Activated CD8-positive, alpha-beta T cell treated with anti-CD3 and anti-CD28 coated beads, Interleukin-2, amount 10 ng/mL, durations not matched to agents 7 days and 5 days (primary cell): ENCODE measurements at places on chromosomes 4 and X. TPM values are rescaled to one million over a fixed set of nuclear protein-coding genes. Genes with fewer than 3 reads are reported as not detected.

DNA sequence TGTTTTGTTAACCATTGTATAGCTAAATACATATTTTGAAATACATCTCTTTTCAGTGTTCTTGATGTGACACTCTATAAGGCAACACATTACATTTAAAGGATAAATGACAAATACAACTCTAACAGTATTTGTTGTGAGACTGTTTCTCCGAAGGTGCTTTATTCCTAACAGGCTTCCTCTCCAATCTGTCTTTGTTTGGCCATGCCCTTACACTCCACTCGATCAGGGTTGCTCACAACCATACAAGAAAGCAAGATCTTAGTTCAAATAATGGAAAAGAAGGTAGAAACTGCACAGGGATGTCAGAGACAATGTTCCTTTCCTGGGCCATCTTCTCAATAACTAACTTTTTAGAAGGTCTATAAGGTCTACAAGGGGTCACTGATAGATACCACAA, 36.5 kb downstream of the AMMECR1 start:
- DNase-seq = no peak
- no peaks in the 10 kb centered on the region for H3K27me3 ChIP-seq
- peaks cover 2% of the 10 kb centered on the region for H3K4me1 ChIP-seq
- no peak overlapping the region for H3K4me3 ChIP-seq
- peaks cover 7% of the 10 kb centered on the region for H3K36me3 ChIP-seq
- H3K27ac ChIP-seq = no peak overlapping the region

DNA sequence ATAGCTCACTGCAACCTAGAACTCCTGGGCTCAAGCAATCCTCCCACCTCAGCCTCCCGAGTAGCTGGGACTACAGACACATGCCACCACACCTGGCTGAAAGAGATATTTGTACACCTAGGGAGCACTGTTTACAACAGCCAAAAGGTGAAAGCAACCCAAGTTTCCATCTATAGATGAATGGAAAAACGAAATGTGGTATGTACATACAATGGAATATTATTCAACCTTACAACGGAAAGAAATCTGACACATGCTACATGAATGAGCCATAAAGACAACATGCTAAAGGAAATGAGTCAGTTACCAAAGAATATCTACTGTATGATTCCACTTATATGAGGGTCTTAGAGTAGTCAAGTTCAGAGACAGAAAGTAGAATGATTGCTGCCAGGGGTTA, 52.2 kb downstream of the ABCG2 start:
- no peak for DNase-seq
- no peak overlapping the region for H3K4me3 ChIP-seq
- no peak overlapping the region for H3K27ac ChIP-seq

DNA sequence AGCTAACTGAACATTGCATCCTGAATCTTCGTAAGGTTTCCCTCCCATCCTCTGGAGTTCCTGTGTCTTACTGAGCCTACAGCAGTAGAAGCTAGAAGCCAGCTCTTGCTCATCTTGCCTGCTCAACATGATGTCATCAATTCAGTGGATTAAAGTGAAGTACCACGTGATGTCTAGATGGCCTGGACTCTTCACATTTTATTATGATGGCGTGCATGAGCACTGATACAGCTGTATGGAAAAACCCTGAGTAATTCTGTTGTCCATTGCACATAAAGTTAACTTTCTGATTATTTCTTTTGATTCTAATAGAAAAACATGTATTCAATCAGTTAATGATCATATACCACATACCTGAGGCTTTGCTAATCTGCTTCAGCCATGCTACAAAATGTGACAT, 2387.7 kb upstream of the TENM3 start:
- no peak overlapping the region for H3K27ac ChIP-seq
- no peak overlapping the region for H3K4me3 ChIP-seq
- H3K4me1 ChIP-seq = no peaks in the 10 kb centered on the region
- no peaks in the 10 kb centered on the region for H3K27me3 ChIP-seq

DNA sequence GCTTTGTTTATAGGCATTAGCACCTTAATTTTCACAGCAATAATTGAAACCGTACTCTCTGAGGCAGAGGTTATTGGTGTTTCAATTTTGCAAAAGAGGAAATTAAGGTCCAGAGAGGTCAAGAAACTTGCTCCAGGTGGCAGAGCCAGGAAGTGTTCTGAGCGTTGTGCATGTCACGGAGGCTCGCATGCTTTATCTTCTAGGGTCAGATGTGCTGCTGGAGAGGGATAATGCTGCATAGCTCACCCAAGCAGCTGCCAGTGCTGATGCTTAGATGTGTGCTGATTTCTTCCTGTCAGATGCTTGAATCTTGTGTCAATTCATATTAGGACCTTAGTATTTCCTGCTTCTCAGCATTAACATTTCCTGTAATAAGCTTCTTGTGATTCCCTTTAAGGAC, 13.0 kb upstream of the FGF5 start:
- H3K27me3 ChIP-seq = peaks cover 14% of the 10 kb centered on the region
- no peak for DNase-seq
- no peaks in the 10 kb centered on the region for H3K36me3 ChIP-seq
- H3K4me3 ChIP-seq = no peak overlapping the region
- no peak overlapping the region for H3K27ac ChIP-seq

GRCh38 chr4:127211650-127212560, 420.9 kb upstream of the INTU start:
- no peaks in the 10 kb centered on the region for H3K36me3 ChIP-seq
- no peak overlapping the region for H3K27ac ChIP-seq
- H3K4me1 ChIP-seq = no peaks in the 10 kb centered on the region
- no peaks in the 10 kb centered on the region for H3K27me3 ChIP-seq
- DNase-seq = no peak

DNA sequence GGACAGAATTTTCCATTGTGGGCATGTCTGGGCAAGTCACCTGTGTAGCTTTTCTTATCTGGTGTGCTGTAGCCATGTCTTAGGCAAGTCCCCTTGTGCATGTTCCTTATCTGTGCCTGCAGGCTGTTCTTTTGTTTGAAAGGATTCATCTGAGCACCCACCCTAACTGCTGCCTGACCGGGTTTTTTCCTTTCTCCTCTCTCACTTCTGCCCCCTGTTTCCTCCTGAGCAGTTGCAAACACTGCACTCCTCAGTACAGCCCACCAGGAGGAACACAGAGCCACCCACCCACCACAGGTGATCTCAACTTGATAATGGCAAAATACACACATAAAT, 29.2 kb upstream of the IL9R start:
- H3K4me1 ChIP-seq = peaks cover 28% of the 10 kb centered on the region
- DNase-seq = no peak
- H3K36me3 ChIP-seq = peaks cover 24% of the 10 kb centered on the region
- peak overlapping the region; percentile 54 for H3K27ac ChIP-seq
- peak overlapping the region; percentile 15 for H3K4me3 ChIP-seq

DNA sequence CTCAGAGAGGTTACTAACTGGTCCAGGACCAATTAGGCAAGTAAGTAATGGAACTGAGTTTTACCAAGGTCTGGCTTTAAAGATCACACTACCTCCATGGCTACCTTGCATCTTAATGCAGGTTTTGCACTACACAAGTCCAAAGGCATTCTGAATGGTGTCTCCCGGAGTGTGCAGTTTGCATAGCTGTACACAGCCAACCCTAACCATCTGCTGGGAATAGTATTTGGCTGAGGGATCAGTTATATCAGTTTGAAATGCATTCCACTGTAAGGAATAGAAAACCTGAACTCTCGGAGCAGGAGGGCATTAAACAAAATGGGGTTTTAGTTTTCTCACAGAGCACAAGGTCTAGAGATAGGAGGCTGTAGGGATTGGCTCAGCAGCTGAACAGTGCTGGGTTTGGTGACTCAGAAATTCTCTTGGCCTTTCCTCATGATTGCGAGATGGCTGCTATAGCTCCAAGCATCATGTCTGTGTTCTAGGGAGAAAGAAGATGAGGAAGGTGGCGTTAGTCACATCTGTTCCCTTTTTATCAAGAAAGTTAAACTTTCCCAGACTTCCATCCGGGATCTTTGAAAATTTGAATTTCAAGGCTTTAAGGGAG, 177.1 kb downstream of the NHS start:
- H3K4me3 ChIP-seq = no peak overlapping the region
- DNase-seq = no peak

- no peaks in the 10 kb centered on the region for H3K4me1 ChIP-seq
- H3K4me3 ChIP-seq = no peak overlapping the region
- no peaks in the 10 kb centered on the region for H3K36me3 ChIP-seq
- no peaks in the 10 kb centered on the region for H3K27me3 ChIP-seq
- DNase-seq = no peak
Observed at GRCh38 chr4:33407496-33407895, 2687.3 kb downstream of the PCDH7 start.

GRCh38 chr4:7070729-7071511, 3.1 kb upstream of the GRPEL1 start:
- H3K27ac ChIP-seq = no peak overlapping the region
- H3K36me3 ChIP-seq = peaks cover 11% of the 10 kb centered on the region
- DNase-seq = peak; percentile 89
- H3K4me3 ChIP-seq = no peak overlapping the region
- H3K4me1 ChIP-seq = peaks cover 29% of the 10 kb centered on the region

DMRTC1B gene
- not detected for total RNA-seq

MMRN1 gene
- total RNA-seq = 0.47 TPM

TCP11X1 gene
- not detected for total RNA-seq

NXF2 gene
- total RNA-seq = not detected
